ENCODE measurements at places on chromosomes 1 and 21.

DNA sequence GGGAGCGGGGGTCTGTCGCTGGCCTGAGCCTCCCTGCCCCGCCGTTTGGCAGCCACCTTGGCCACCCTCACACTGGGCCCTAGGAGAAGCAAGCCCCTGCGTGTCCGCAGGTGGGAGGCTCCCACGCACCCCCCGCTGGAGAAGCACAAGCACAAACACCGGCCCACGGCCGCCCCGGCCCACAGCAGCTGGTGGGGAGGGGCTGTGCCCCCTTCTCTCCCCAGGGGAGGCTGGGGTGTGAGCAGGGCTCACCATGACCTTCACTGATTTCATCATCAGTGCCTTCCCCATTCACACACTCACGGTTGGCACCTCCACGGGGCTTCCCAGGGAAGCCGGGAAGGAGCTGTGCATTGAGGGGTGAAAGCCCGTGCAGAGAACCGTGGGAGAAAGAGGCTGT is 7.9 kb downstream of the AGRN start:
- DNase-seq, result no peak

DNA sequence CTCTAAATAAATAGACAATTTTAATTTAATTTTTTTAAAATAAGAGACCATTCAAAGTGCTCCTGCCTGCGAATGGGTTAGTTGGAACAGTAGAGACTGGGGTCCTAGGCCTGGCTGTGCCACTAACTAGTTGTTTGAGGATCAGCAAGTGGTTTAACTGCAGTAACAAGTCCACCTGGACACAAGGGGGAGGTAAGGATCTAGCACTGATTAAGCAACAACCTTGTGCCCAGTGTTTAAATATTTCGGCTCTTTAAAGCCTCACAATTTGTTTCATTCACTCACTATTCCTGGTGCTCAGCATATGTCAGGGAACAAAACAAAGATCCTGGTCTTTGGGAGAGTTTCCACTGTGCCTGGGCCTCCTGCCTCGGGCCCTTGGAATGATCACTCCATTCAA is 1.6 kb upstream of the AGT start:
- DNase-seq, result no peak

DNA sequence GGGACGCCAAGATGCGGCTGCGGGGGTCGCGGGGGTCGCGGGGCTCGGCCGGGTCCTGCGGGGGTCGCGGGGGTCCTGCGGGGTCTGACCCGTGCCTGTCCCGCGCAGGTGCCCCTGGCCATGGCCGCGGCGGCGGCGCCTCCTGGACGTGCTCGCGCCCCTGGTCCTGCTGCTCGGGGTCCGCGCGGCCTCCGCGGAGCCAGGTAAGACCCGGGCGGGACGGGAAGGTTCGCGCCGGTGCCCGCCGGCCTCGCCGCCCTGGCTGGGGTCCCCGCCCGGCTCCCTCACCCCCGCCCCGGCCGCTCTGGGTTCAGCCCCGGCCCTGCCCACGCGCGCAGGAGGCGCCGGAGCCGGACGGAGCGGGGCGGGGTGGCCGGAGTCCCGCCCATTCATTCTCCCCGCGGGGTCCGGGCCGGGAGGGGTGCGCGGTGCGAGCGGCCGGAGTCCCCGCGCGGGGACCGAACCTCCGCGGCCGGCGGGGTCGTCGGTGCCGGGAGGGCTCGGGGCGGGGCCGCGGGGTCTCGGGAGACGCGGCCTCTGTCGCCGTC is 380 bp downstream of the COL18A1 start:
- peak; percentile 64 for DNase-seq

GRCh38 chr1:44503625-44504024 is 98.6 kb downstream of the RNF220 start:
- DNase-seq, result no peak

GRCh38 chr1:145918992-145919939 is 749 bp upstream of the PEX11B start:
- DNase-seq, result peak; percentile 60

DNA sequence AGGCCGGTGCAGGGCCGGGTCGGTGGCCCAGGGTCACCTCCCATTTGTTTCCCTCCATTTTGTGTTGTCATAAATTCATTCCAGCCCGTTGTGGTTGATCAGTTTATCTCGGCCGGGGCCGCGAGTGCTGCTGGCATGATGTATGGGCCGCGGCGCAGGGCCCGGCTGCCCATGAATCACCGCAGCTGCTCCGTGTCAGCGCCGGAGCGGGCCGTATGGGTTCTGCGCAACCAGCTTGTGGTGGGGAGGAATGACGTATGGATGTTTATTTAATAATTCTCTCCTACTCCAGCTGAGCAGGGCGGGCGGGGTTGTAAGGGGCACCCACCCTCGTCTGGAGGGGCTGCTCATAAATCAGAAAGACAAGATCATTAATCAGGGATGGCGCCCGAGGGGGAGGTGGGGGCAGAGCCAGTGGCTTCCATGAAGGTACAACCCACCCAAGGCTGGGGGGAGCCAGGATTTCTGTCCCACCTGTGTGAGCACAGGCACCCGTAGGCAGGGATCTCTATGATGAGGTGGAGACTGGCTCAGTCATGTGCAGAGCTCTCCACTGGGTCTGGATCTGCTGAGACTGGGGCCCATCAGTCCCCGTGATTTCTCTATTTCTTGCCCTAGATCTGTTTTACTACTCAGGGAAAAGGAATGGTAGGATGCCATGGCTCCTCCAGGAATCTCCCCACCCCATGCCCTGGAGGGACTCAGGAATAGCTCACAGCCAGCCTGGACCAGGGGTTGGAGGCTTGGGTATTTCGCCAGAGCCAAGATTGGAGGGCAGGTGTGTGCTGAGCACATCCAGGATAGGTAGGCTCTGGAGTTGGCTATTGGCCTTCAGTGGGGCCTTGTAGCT is 27.8 kb downstream of the TMEM53 start:
- DNase-seq, result peak; percentile 65
